ENCODE measurements at places on chromosomes 7 and 10.
A peak's percentile ranks its signal among the peaks of the same experiment; 100 is the strongest.

DNA sequence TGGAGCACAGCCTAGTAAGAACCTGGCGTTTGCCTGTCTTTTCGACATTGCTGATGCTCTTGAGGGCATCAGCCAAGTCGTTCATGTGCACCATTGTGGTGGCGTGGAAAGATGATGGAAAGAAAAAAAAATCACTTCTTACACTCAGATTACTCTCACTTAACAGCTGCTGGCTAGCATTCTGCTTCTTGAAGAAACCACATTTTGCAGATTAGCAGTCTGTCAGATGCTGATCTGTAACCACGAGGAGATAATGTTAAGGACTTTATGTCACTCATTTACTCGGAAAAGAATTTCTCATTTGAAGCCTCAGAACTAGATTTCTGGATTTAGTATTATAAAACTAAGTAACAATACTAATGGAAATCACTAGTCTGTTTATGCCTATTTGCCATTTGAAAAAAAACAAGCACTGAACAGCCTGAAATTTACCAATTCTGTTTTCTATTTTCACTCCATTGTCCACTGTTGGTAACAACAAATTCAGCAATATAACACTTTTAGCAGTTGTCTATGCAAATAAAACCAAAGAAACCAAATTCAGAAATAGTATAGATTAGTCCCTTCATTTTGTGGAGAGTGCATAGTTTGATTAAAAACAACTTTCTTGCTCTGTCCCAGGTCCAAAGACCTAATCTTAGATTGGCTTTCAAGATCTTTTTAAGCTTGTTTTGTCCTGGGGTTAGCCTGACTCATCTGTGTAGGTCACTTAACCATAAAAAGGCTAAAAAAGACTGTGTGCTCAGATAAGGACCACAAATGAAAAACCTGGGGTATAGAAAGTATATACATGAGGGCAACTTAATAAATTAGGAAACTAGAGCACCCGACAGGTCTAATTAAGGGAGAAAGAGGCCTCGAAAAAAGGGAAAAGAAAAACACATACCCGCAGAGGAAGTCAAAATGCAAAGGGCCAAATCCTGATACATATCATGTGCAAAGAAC lies 67.5 kb downstream of the NT5C2 start:
- DNase-seq, result no peak

- no peak for DNase-seq
These were observed 121.9 kb upstream of the RET start for GRCh38 chr10:42954766-42955492.

DNA sequence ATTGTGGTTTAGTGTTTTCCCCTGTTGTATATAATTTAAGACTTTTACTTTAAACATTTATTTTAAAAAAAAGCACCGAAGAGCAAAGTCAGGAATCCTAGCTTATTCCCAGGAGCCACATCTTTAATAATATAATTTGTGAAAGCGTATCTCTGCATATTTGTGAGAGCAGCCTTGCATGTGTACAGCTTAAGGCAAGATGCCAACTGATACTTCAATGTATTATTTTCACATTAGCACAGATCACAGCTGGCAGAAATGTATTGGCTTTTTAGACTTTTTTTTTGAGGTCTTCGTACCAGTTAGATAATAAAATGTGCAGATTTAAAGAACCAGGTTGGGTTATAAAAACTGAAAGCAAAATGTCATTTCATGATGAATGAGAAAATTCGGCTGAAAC lies 845.7 kb upstream of the POT1 start:
- peak; percentile 74 for DNase-seq

DNA sequence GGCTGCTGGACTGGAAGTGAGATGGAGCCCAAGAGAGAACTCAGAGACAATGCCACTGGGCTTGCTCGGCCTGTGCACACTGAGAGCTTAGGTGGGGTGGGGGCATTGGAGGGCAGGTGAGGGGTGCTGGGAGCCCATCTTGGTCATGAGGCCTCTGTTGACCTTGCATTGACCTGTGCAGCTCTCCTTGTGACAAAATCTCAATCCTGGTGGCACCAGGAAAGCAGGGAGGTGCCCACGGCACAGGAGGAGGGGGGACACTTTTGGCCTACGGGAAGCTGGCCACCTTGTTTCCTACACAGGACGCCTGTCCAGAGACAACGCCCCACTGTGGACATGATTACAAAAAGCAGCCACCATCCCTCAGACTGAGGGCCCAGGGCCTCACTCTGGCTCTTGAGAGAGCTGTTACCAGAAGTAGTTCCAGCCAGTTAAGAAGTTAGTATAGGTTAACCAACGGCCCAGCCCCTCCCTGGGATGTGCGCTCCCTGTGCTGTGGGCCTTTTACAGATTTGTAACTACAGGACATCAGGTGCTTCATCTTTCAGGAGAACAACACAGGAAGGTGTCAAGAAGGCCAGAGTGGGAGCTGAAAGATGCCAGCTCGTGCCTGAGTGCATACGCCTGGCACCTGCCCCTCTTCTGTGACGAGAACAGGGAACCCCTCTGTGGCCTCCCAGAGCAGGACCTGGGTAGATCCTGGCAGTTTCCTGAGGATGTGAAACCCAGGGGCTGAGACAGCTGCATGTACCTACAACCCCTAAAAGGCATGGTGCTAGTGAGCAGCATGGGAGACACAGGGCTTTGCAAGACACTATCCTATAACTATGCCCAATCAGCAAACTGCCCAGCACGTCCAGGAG lies 10.3 kb downstream of the PKD1L1 start:
- no peak for DNase-seq

GRCh38 chr7:16300361-16300895 lies 120.9 kb downstream of the CRPPA start:
- no peak for DNase-seq

GRCh38 chr7:68748934-68749900 lies 849.1 kb upstream of the AUTS2 start:
- DNase-seq, result peak; percentile 23

- DNase-seq, result no peak
These were observed 55.5 kb downstream of the DLD start for GRCh38 chr7:107946451-107946850.

All from NCI-H2171 (cell line).